ENCODE measurements at places on chromosomes 7 and 10.

- peak; percentile 3 for DNase-seq
These were observed 32.8 kb upstream of the STRIP2 start for GRCh38 chr7:129401228-129401966.

DNA sequence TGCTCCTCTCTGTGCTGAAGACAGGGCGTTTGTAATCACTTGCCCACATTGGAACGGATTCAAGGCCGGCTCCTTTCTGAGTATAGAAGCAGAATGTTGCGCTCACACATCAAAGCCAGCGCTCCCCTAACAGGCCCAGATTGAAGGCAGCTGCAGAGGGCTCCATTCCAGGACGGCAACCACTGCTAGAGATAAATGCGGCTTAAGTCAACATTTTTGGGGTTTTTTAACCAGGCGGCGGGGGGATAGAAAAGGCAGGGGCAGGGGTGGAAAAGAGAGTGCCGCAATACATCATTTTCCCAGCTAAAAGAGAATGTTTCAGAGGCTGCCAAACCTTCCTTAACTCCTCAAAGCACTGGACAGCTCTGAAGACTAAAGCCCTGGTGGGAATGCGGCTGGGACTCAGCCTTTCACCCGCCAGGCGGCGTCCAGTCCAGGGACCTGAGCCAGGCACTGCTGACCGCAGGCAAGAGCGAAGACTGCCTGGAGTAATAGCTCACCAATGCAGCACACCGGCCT lies 189.6 kb downstream of the TNS3 start:
- DNase-seq = peak; percentile 98

DNA sequence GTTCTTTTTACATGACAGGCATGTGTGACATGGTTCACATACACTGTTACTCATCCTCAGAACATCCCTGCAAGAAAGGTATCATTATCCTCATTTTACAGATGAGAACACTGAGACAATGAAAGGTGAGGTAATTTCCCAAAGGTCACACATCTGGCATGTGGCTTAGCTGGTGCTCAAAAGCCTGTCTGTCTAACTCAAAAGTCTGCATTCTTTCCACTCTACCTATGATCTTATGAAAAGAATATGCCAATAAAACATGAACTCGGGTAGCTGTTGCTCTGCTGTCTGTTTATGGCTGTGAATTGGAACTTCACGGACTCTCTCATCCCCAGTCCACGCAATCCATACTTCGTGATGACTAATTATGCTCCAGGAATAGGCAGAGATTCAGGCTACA lies 79.0 kb upstream of the ODAD2 start:
- DNase-seq = peak; percentile 76

- no peak for DNase-seq
These were observed 53.9 kb downstream of the SYPL1 start for GRCh38 chr7:106057962-106058927.

GRCh38 chr7:140512317-140513000 lies 33.2 kb upstream of the MKRN1 start:
- DNase-seq = no peak

DNA sequence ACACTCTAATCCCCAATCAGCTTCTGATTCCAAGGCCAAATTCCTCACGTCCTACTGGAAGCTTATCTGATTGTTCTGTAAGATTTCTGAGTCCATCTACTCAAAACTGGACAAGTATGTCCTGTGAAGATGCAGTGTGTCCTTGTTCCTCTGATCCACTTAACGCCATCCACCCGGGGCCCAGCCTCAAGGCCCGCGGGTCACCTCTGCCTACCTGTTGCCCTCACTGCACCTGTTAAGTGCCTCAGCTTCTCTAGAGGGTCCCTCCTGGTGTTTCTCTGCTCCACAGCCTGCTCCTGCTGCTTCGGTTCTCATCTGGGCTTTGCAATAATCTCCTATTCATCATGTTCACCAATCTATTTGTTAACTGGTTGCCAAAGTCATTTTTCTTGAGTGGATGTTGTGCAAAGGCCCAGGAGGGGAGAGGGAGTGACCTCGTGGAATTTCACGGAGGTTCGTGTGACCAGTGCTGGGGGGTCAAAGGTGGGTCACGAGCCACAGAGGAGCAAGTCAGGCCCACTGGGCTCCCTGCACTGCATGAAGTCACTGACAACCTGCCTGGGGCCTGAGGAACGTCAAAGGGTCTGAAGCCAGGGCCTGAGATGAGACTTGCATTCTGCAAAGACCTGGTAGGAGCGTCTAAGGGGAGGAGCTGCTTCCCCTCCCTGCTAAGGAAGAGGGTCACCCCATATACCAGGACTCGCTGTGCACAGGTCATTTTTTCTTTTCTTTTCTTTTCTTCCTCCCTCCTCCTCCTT lies 338.1 kb downstream of the WDR37 start:
- no peak for DNase-seq

- DNase-seq = peak; percentile 82
These were observed 106.3 kb downstream of the ATXN7L1 start for GRCh38 chr7:105769901-105770628.

- DNase-seq = peak; percentile 18
These were observed 1157.6 kb upstream of the CELF2 start for GRCh38 chr10:9860045-9860444.

- DNase-seq = no peak
These were observed 433.9 kb downstream of the SORCS3 start for GRCh38 chr10:105075031-105075430.

- DNase-seq = no peak
These were observed 189.6 kb downstream of the AUTS2 start for GRCh38 chr7:69787736-69788431.

DNA sequence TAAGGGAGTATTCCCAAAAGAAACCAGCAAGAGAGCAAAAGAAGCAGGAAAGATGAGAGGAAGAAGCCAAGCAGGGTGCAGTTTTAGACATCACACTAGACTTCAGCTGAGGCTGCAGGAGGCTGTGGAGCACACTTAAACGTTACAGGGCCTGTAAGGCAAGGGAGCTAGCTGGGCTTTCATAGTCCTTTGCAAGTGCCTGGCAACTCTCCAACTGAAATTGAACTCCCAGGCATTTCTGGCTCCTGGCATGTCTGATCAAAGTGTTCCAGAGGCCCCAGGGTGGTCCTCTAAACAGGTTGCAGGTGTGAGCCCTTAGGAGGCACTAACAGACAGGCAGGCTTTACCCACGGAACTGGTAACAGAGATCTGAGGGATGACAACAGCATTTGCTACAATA lies 750.2 kb downstream of the XPNPEP1 start:
- DNase-seq = no peak

GRCh38 chr10:49277973-49278372 lies 21.0 kb upstream of the C10orf71 start:
- DNase-seq = no peak

DNA sequence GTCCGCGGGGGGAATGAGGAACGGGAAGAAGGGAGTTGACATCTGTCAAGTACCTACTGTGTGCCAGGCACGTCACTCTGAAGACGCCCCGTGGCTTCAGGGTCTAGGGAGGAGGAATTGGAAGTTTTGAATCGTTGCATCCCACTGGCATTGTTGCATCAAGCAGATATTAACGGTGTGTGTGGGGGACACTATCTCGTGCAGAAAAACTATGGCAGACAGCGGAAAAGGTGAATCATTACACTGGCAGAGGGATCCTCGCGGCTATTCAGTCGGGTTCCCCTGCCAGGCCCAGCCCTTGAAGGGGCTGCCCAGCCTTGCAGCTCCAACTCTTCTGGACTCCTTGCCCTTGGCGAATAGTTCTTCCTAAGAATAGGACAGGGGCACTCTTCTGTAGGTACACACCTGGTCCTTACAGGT lies 1.0 kb upstream of the KIAA1549 start:
- DNase-seq = no peak

DNA sequence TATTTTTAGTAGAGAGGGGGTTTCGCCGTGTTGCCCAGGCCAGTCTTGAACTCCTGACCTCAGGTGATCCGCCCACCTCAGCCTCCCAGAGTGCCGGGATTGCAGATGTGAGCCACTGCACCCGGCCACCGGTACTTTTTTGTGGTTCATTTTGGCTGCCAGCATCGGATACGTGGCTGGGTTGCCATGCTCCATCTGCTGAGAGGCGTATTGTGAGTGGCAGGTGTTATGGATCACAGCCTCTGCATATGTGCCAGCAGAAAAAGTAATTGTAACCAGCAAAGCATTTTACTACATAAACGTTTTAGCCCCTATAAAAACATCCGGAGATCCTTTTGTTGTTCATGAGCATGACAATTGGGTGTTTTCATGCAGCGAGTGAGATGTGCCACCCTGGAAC lies 7.1 kb downstream of the FOXK1 start:
- no peak for DNase-seq

GRCh38 chr7:128708235-128708634 lies 30.9 kb upstream of the CALU start:
- no peak for DNase-seq

DNA sequence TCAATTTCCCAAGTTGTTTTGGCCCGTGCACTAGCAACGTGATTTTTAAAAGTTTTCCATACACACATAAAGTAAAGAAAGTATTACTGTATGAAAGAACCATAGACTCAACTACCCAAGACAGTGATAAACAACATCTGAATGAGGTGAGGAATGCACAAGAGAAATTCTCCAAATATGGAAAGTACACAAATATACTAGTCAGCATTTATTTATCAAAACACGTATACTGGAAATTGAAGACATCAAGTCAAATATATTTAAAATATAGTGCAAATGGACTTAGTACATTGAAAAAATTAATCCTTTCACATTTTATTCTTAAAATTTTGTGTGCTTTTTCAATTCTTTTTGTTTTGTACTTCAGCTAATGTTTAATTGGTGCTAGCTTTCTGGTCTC lies 143.6 kb downstream of the ARL4A start:
- no peak for DNase-seq

GRCh38 chr7:43888993-43889945 lies 17.1 kb downstream of the URGCP start:
- peak; percentile 42 for DNase-seq

- no peak for DNase-seq
These were observed 451.1 kb downstream of the SH2D4B start for GRCh38 chr10:80988755-80989154.

GRCh38 chr10:89119651-89120050 lies 87.5 kb downstream of the CH25H start:
- DNase-seq = no peak
